ENCODE measurements at places on chromosomes 3 and 15.

DNA sequence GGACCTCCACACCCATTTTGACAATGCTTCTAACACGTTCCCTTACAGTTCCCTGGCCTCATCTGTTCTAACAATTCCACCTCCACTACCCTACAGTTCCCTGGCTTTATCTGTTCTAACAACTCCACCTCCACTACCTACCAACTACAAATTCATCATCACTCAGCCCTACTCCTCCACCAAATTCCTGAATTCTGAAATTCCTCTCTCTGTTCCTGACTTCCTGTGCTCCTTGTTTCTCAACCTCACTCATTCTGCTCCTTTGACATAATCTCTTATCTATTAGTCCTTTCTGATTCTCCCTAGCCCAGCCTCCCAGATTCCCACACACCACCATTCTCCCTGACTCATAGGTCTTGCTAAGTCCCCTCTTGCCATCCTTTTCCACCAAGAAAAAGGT, 22.5 kb downstream of the UPK1B start:
- H3K36me3 ChIP-seq, result no peaks in the 10 kb centered on the region
- DNase-seq, result no peak
- H3K27ac ChIP-seq, result no peak overlapping the region

- H3K27me3 ChIP-seq, result no peaks in the 10 kb centered on the region
- no peak overlapping the region for H3K27ac ChIP-seq
- no peaks in the 10 kb centered on the region for H3K4me1 ChIP-seq
- DNase-seq, result no peak
- no peak overlapping the region for H3K4me3 ChIP-seq
- H3K36me3 ChIP-seq, result no peaks in the 10 kb centered on the region
These were observed 132.4 kb downstream of the SNRK start for GRCh38 chr3:43418601-43419272.

GRCh38 chr3:15011174-15011573, 53.9 kb downstream of the MRPS25 start:
- H3K27me3 ChIP-seq, result no peaks in the 10 kb centered on the region
- no peak overlapping the region for H3K4me3 ChIP-seq
- no peak overlapping the region for H3K27ac ChIP-seq
- H3K36me3 ChIP-seq, result peaks cover 96% of the 10 kb centered on the region

DNA sequence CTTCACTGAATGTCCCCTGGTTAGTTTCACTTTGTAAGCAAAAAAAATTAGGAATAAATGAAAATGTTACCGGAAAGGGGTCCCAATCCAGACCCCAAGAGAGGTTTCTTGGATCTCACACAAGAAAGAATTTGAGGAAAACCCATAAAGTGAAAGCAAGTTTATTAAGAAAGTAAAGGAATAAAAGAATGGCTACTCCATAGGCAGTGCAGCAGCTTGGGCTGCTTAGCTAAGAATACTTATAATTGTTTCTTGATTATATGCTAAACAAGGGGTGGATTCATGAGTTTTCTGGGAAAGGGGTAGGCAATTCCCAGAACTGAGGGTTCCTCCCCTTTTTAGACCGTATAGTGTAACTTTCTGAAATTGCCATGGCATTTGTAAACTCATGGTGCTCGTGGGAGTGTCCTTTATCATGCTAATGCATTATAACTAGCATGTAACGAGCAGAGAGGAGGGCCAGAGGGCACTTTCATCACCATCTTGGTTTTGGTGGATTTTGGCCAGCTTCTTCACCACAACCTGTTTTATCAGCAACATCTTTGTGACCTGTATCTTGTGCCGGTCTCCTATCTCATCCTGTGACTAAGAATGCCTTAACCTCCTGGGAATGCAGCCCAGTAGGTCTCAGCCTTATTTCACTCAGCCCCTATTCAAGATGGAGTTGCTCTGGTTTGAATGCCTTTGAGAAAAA, 41.0 kb upstream of the CMSS1 start:
- H3K36me3 ChIP-seq, result no peaks in the 10 kb centered on the region
- no peak for DNase-seq
- no peaks in the 10 kb centered on the region for H3K4me1 ChIP-seq

DNA sequence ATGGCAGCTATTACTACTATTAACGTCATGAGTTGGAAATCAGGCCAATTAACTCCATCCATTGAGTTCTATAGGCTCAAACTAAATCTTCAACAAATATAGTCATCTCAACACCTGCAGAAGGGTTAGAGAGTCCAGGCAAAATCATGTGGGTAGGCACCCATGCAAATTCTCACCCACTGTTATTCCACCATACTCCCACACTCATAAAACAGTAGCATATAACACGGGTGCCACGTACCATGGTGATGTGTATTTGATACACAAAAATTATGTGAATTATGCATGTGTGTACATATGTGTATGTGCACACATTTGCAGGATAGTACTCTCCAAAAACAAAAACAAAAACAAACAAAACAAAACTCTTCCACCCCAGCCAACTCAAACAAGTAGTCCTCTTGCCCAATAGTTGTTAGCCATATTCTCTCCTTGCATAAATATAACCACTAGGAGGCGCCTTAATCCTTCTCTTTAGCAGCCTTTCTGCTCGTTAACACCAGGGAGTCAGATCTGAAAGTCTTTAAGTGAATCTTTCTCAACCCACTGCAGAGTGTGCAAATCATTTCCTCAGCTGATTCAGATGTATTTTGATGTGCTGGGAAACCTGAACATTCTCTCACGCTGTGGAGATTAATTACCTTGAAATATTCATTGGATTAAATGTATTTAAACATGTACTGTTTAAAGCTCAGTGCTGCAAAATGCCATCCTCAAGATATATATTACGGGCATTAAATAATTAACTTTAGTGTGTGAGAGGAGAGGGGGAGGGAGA, 38.0 kb upstream of the COPB2 start:
- peak; percentile 11 for DNase-seq
- no peaks in the 10 kb centered on the region for H3K4me1 ChIP-seq
- H3K27me3 ChIP-seq, result no peaks in the 10 kb centered on the region
- H3K4me3 ChIP-seq, result no peak overlapping the region
- H3K27ac ChIP-seq, result no peak overlapping the region

GRCh38 chr3:9147215-9147895, 102.1 kb downstream of the SRGAP3 start:
- no peak overlapping the region for H3K27ac ChIP-seq
- DNase-seq, result no peak
- H3K4me3 ChIP-seq, result no peak overlapping the region
- no peaks in the 10 kb centered on the region for H3K27me3 ChIP-seq

GRCh38 chr3:63168179-63168578, 109.9 kb upstream of the SYNPR start:
- H3K27ac ChIP-seq, result no peak overlapping the region
- H3K27me3 ChIP-seq, result no peaks in the 10 kb centered on the region
- H3K4me3 ChIP-seq, result no peak overlapping the region
- no peak for DNase-seq

- H3K4me1 ChIP-seq, result no peaks in the 10 kb centered on the region
- no peak for DNase-seq
- H3K27me3 ChIP-seq, result peaks cover 5% of the 10 kb centered on the region
- H3K4me3 ChIP-seq, result no peak overlapping the region
- no peaks in the 10 kb centered on the region for H3K36me3 ChIP-seq
These were observed 163.9 kb downstream of the SMAD6 start for GRCh38 chr15:66865622-66866611.

DNA sequence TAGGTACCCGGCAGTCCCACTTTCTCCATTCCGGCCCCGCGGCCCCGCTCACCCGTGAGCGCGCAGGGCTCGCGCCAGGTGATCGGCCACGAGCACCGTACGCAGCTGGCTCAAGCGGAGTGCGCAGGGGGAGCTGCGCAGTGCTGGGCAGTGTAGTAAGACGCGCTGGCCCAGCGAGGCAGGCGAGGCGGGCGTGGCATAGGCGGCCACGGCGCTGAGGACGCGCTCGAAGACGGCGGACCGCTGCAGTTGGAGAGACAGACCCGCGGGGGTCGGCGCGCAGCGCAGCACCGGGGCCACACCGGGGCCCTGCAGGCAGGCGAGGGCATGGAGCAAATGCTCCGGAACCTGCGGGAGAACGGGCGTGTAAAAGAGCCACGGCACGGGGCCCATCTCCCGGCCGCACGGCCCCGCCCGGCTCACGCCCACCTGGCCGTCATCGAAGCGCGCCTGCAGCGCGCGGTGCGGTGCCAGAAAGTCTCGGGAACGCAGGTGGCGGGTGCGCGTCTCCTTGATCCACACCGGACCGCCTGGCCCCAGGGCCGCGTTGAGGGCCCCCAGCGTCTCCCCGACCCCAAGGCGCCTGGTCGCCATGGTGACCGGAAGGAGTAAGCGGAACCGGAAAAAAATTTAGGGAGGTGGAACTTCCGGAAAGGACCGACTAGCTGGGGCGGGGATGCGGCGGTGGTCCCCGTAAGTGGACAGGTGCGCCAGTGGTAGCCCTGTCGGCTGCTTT, at the start of gene DALRD3:
Gene DALRD3 (minus strand): TSS at position 610 of the 736 bp plus-strand sequence. CDS start 16 bp downstream, at position 594.
- peaks cover 48% of the 10 kb centered on the region for H3K36me3 ChIP-seq
- peak within 1 kb of the TSS; percentile 64 for H3K27ac ChIP-seq
- no peaks in the 10 kb centered on the region for H3K27me3 ChIP-seq
- peak within 1 kb of the TSS; percentile 56 for H3K4me3 ChIP-seq
- H3K4me1 ChIP-seq, result peaks cover 45% of the 10 kb centered on the region

DNA sequence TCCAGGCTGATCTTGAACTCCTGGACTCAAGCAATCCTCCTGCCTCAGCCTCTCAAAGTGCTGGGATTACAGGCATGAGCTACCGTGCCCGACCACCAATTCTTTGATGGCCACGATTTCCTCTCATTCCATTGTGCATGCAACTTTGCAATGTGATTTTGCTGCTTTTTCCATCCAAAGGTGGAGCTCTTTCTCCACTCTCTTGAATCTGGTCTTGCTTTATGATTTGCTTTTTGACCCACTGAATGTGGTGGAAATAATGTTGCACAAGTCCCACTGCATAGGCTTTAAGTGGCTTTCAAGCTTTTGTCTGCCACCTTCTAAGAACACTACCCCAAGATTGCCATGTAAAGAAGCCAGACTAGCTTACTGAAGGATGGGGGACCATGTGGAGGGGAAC, 10.6 kb downstream of the RPS27L start:
- no peaks in the 10 kb centered on the region for H3K4me1 ChIP-seq
- no peaks in the 10 kb centered on the region for H3K27me3 ChIP-seq
- no peak for DNase-seq
- no peak overlapping the region for H3K4me3 ChIP-seq

GRCh38 chr3:194689493-194689944, 3.8 kb downstream of the FAM43A start:
- no peak overlapping the region for H3K27ac ChIP-seq
- H3K27me3 ChIP-seq, result no peaks in the 10 kb centered on the region
- peaks cover 5% of the 10 kb centered on the region for H3K4me1 ChIP-seq
- no peaks in the 10 kb centered on the region for H3K36me3 ChIP-seq
- no peak overlapping the region for H3K4me3 ChIP-seq

All from DND-41 (cell line).